ENCODE measurements at places on chromosomes 4 and X.

DNA sequence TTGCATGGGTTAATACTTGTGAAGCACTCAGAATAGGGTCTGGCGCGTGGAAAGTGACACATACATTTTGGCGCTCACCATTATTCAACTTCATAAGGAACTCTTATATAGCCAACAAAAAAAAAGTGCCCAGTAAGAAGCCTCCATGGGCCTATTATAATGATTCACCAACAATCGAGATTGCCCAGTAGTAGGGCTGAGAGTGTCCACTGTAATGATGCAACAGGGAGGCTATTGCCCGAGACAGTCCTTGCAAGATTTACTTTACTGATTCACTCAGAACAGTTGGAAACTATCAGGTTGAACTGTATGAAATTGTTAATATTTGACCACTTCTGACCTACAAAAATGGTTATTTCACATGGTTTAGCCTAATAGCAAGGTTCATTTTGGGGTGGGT is 86.0 kb downstream of the PJA1 start:
- no peak for DNase-seq

DNA sequence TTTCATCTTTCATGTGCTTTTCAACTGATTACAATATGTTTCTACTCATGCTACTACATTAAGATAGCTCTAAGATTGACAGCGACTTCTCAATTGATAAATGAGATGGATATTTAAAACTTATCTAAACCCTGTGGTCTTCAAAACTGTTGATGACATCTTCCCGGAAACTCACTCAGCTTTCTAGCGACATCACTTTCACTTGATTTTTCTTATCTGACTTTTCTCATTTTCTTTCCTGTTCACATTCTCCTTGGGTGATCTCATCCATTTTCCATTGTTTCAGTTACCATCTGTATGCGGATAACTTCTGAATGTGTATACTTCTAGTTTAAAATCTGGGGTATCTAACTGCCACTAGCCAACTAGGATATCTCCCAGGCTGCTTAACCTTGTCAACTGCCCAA is 3.1 kb downstream of the POLR2B start:
- DNase-seq = no peak

DNA sequence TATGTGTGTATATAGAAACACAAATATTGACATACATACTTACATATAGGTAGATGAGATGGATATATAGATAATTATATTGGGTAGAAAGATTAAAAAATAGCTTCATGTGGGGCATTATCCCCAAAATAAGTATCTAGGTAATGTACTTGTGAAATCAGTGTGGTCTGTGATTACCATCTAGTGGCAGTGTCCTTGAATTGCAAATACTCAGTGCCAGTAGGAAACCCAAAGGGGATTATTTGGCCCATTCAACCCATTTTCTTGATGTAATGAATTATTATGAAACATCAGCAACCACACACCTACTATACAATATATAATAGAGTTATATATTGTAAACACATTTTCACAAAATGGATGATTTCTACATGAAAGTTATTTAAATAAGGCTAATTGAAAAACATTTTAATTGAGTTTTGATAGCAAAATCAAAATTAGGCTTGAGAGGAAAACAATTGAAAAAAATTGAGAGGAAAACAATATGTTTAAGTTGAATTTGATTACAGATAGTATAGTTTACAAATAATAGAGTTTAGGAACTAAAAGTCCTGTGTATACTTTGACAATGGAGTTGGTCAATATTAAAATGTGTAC is 389.4 kb downstream of the GALNTL6 start:
- no peak for DNase-seq

DNA sequence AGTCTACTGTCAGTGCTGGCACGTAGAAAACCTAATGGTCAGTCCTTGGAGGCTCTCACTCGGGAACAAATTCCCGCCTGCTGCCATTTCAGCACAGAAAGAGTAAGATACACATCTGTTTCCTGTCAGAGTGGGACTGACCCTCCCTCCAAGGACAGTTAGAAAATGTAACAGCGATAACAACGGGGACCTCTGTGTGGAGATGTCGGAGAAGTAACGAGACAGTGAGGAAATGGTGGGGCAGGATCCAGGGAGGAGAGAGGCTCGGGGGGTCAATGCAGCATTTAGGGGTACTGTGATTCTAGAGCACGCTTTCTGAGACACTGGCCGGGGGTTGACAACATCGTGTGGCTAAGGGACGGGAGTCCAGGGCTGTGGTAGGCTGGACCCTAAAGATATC is 36.0 kb upstream of the SORCS2 start:
- DNase-seq = no peak

DNA sequence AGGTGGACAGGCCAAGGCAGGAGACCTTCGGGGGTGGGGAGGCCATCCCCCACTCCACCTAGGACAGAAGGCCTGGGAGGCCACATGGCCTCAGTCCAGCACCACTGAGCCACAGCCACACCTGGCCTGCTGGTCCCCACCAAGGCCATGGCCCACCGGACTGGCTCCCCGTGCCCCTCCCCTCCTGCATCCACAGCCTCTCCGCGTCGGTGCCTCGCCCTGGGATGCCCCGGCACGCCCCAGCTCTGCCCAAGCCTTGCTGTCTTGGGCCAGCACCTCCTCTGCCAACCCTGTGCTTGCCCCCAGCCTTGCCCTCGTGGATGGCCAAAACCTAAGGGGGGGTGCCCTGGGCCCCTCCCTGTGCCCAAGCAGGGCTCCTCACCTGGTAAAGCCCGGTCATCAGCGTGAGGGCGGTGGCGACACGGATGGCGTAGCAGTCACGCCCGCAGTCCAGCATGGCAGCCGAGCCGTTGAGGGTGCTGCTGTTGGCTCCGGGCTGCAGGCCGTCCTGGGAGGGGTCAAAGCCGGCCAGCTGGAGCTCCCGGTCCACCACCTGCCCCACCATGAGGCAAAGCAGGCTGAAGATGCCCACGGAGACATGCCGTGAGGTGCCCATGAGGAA is 2.3 kb downstream of the SLC26A1 start:
- no peak for DNase-seq

GRCh38 chrX:9071031-9071650 is 37.2 kb upstream of the FAM9B start:
- no peak for DNase-seq

- no peak for DNase-seq
Observed at GRCh38 chr4:123621072-123621705, 224.6 kb downstream of the SPRY1 start.

DNA sequence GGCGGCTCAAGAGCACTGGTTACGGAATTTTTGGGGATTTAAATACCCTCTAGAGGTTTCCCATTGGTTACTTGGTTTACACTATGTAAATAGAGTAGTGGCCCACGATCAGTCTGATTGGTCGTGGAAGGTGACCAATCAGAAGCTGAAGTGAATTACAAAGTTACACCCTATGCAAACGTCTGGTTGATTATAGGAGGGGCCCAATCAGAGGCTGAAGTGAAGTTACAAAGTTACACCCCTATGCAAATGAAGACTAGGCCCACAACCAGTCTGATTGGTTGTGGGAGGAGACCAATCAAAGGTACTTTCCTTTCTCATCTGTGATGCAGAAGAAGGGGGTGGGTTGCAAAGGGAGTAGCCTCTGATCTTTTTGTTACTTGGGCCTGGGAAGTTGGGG is 45.1 kb upstream of the HSD17B10 start:
- no peak for DNase-seq

DNA sequence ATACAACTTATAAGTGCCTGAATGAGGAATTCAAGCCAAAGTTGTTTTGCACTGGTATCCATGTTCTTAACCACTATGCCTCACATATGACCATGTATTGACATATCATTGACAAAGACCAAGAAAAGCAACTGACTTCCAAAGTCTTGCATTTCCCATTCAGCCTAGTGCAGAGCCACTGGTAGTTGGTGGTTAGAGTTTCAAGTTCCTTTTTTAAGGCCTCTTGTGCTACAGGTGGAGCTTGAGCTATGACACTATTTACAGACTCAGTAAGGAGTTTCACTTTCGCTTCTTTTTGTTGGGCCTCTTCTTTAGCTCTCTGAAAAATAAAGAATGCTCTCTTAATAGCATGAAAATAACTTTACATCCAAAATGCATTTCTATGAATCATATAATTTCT is 763.0 kb downstream of the DMD start:
- no peak for DNase-seq

Data from progenitor cell of endocrine pancreas (in vitro differentiated cells).